ENCODE measurements at places on chromosomes 6 and 20. TPM values are rescaled to one million over a fixed set of nuclear protein-coding genes. Genes with fewer than 3 reads are reported as not detected.

GRCh38 chr20:32535953-32536823, 48.9 kb downstream of the NOL4L start:
- DNase-seq, result peak; percentile 86

KIF3B gene
- total RNA-seq, result 45.9 TPM

DNA sequence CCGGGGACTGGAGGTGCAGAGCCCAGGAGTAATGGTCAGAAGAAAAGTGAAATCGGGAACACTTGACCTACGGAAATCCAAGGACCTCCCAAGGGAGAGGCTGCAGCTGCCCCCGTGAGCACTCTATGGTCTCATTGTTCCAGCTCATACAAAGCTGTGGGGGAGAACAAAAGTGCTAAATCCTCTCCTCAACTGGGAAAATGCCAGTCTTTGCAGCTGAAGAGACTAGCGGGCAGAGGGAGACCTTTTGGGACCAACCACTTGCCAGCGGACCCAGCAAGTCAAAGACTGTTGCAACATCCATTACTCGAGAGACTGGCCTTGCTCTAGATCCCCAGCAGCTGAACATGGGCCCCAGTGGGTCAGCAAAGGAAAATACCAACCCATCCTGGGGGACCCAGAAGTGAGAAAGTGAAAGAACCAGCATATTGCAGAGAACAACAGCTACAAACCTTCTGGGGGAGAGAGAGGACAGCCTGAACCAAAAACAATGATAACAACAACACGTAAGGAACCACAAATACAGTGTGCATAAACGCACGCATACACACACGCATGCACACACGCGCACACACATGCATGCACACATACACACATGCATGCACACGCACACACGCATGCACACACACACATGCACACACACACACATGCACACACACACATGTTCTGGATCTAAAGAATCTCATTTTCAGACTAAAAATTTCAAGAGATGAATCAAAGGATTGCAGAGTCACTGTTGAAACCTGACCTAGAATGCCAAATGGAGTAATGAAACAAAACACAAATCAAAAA, 24.7 kb upstream of the ELMO2 start:
- DNase-seq, result no peak

DNA sequence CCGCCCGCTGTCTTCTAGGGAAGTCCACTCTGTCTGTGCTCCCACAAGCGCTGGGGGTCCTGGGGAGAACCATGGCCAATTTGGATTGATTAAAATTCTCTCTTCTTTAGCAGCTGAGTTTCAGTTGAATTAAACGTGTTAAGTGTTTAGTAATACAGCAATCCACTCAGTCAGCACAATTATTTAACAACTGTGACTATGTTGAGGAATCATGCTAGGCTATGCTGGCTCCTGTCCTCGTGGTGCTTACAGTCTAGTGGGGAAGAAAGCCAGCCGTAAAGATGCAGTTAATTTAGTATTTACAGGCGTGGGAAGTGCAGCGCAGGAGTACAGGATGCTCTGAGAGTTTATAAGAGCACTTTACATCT, 88.9 kb upstream of the FOXP4 start:
- DNase-seq, result no peak

CNBD2 gene
- total RNA-seq, result 7.4 TPM

DNA sequence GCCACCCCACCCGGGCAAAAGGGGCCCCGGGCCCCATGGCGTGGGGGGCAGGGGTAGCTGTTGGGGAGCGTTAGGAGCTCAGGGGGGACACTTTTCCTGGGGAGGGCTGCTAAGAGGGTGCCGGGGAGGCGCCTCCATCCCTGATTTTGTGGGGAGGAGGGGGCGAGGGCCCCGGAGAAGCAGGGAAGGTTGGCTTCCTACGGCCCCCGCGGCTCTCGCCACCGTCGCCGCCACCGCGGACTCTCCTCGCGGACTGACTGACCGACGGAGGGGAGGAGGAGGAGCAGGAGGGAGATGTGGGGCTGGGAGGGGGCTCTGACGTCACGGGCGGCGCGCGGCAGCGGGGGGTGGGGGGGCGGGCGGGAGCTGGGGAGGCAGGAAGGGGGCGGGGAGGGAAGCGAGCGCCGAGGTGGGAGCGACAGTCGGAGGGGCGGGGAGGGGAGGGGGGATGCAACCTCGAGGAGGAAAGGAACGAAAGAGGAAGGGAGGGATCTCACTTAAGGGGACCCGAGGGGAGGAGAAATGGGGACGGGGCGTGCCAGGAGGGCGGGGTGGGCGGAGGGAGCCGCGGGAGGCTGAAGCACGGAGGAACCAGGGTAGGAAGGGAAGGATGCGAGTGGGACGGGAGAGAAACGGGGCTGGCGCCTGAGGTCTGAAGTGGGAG, 5.1 kb downstream of the GABBR1 start:
- peak; percentile 75 for DNase-seq

NKAPL gene
- total RNA-seq, result 0.55 TPM

DNA sequence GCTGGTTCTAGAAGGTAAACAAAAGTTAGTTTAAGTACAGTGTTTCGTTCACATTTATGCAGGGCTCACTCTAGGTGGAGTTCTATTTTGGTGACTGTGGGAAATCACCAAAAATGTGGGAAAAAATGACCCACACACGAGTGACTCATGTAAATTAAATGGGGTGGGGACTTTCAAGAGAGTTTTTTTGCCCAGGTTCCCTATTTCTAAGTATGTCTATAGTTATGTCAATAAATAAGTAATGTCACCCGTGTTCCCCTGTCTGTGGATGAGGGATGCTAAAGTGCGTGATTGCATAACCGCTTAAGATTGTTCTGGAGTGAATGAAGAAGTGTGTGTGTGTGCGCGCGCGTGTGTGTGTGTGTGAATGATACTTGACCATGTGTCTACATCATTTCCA, 69.1 kb downstream of the MYB start:
- DNase-seq, result no peak

CTAGE9 gene
- total RNA-seq, result not detected

DNA sequence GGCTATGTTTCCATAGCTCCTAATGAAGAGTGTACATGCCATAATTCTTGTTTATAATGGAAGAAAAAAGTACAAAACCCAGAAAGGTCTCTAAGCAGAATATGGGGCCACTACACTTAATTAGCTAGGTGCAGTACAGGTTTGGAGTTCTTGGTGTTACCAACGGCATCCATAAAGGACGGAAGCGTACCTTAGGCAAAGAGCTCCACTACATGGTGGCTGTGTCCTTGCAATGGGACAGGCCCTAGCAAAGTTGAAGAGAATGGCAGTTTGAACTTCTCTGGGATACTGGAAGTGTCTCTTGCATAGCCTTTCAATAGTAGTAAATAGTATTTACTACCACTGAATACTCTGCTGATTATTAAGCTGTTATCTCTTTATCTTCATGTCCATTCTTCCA, 371.7 kb upstream of the MMS22L start:
- DNase-seq, result no peak

- no peak for DNase-seq
Observed at GRCh38 chr6:139903411-139904157, 529.1 kb upstream of the CITED2 start.

C6orf136 gene
- total RNA-seq, result 27.1 TPM
